ENCODE measurements at places on chromosomes 13 and 19.
A peak's percentile ranks its signal among the peaks of the same experiment; 100 is the strongest.

- peak; percentile 33 for DNase-seq
Observed at GRCh38 chr19:11699931-11700794, 38.6 kb downstream of the ZNF823 start.

DNA sequence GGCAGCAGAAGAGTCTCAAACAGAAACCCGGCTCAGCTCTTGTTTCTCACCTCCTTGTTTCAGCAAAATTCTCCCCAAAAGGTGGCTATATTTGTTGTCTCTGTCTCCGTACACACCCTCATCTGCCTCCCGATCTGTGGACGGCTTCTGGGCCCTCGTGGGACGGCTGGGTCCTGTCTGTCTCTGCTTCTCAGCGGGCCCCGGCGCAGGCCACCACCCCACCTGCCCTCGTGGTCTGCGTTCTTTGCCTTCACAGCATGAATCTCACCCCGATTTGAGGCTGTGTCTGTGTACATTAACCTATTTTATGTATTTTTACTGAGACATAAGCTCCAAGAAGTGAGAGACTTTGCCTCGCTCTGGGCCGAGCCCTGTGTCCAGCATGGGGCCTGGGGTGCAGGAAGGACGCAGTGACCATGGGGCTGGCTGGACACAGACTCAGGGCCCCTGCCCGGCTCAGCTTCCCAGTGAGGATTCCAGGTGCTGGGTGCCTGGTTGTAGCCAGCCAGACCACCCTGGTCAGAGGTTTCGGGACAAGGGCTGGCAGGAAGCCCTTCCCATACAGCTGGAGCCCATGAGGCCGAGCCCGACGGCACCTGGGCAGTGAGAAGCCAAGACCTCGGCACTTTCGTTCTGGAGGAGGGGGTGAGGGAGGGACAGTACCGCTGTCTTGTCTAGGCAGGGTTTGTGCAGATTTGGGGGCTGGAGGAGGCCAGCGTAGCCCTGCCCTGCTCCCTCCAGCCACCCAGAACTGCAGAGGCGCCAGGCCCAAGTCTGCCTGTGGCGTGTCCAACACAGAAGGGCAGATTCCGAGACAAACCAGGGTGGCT is 78.5 kb upstream of the MCF2L start:
- no peak for DNase-seq

GRCh38 chr19:3054972-3055740 is 7.1 kb downstream of the TLE5 start:
- DNase-seq = no peak

DNA sequence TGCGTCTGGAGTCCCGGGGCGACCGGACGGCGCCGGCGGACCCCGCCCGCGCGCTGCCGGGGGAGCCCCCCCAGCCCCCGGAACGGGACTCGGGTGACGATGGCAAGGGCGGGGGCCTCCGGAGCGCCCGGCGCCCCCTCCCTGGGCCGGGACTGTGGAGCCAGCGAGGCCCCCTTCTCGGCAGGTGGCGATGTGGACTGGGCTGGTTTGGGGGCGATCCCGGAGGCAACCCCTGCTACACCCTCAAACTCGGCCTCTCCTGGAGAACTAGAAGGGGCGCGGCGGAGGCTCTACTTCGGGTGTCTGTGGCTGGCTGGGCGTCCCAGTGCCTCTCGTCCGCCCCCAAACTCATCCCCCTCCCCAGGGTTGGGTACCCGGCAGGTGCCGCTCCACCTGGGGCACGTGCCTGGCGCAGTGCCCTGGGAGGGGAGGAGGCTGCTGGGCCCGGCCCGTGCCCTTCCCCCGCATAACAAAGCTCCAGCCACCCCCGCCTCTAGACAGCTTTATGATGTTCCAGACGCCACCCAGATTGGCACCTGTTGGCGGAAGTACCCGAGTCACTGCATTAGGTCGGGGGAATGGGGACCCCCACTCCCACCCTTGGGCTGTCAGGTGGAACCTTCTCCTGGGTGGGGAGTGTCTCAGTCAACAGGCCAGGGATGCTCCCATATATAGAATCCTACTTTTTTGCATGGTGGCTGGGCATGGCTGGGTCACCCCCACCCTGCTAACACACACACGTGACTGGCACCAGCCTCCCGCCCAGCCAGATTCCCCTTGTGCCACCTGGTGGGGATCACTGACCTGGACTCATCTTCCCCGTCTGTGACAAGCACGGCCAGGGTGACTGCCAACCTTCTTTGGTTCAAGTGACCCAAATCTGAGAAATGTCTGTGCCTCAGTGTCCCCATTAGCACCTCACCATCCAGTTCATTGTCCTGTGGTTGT is 722 bp downstream of the PKN1 start:
- peak; percentile 50 for DNase-seq

DNA sequence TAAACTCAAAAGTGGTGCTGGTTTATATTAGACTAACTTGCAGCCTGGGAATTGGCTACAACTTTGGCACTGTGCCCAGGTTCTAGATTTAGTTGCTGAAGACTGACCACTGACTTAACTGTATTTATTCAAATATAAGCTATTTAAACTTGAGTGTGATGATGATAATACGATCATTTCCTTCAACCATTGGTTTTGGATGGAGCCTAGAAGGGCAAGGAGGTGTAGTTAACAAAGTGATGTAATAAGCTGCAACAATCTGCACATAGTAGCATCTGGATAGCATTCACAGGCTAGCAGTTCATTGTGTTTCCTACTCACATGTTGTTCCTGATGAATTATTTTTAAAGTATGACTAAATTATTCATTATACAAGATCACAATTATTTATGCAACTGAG is 55.2 kb upstream of the DACH1 start:
- DNase-seq = no peak

- no peak for DNase-seq
Observed at GRCh38 chr13:64704121-64704649, 2526.0 kb downstream of the PCDH9 start.

- DNase-seq = no peak
Observed at GRCh38 chr13:113956571-113956970, 17.3 kb downstream of the C13orf46 start.

- no peak for DNase-seq
Observed at GRCh38 chr13:51440381-51440780, 12.5 kb downstream of the INTS6 start.

GRCh38 chr13:41007744-41008128 is 11.4 kb downstream of the ELF1 start:
- no peak for DNase-seq

DNA sequence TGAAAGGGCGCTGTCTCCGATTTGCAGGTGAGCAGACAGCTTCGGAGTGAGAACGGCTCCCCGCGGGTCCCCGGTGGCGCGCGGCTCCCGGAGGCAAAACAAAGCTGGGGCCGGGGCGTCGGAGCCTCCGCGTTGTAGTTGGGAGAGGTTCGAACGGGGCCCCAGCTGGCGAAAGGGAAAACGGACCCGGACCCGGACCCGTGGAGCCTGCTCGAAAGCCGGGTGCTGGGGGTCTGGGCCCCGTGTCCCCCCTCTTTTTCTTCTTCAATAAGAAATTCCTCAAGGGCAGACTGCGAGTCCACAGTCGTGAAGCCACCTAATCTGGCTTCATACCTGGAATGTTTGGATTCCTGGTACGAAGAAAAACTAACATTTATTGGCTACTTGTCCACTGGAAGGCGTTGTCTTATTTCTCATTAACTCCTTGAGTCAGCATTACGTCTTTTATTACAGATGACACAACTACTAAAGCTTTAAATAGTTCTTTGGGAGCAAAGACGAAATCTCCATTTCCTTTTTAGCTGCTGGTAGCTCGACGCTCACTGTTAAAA is 632 bp upstream of the MTIF3 start:
- peak; percentile 83 for DNase-seq

GRCh38 chr19:36139120-36139472 is 770 bp upstream of the CAPNS1 start:
- no peak for DNase-seq

DNA sequence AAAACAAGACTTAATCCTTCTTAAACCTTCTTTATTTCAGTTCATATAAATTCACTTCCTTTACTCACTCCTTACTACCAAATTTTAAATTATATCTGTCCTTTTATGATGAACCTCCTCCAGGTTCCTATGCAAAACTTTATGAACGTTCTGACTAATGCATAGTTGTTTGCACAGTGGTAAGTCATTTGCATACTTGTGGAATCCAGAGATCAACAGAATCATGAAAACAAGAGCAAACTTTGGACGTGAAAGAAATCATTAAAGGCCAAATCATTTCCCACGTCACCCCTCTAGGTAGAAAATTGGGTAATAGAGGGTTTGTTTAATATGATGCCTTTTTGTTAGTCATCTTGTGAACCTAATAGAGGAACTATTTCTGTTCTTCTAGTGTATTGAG is 32.3 kb upstream of the MYCBP2 start:
- DNase-seq = no peak

DNA sequence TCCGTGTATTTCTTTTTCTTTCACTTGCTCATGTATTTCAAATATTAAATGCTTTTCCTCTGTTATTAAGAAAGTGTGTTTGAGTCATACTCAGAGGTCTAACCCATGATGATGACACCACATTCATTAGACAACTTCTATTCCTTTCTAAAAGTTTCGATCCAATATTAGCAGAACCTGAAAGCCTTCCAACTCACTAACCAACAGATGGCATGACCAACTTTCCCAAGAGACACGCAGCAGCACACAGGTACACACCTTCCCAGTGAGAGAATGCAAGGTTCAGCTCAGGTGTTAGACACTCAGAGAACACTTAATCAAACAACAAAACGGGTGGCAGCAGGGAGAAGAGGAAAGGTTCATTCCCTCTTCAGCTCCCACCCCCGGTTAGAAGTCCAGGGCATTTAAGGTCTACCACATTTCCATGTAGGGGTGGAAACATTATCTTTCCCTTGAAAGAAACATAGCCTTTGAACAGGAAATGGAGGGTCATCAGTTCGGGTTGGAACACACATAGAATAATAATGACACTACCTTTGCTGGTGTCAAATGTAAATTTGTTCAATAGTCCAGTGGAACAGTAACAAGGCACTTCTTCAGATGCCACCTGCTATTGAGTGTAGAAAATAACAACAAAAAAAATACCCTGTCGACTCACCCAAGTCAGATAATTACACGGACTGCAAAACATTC is 404.2 kb downstream of the COG6 start:
- no peak for DNase-seq

DNA sequence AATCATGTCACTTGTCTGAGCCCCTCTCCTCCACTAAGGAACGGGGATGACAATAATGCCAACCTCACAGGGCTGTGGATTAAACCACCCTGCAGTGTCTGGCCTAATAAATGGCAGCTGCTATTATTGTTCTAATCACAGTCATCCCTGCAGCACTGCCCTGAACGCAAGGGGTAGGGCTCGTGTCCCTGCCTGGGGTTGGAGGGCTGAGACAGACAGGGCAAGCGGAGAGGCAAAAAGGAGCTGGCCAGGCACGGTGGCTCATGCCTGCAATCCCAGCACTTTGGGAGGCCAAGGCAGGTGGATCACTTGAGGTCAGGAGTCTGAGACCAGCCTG is 10.2 kb upstream of the KPTN start:
- DNase-seq = peak; percentile 28

GRCh38 chr19:1248139-1248785 is at the start of gene MIDN:
TSS of gene MIDN (plus strand) at chr19:1248583. CDS start at chr19:1250297, 1,714 bp downstream.
- DNase-seq = peak; percentile 90

GRCh38 chr13:28584873-28585381 is 74.0 kb upstream of the POMP start:
- DNase-seq = no peak

DNA sequence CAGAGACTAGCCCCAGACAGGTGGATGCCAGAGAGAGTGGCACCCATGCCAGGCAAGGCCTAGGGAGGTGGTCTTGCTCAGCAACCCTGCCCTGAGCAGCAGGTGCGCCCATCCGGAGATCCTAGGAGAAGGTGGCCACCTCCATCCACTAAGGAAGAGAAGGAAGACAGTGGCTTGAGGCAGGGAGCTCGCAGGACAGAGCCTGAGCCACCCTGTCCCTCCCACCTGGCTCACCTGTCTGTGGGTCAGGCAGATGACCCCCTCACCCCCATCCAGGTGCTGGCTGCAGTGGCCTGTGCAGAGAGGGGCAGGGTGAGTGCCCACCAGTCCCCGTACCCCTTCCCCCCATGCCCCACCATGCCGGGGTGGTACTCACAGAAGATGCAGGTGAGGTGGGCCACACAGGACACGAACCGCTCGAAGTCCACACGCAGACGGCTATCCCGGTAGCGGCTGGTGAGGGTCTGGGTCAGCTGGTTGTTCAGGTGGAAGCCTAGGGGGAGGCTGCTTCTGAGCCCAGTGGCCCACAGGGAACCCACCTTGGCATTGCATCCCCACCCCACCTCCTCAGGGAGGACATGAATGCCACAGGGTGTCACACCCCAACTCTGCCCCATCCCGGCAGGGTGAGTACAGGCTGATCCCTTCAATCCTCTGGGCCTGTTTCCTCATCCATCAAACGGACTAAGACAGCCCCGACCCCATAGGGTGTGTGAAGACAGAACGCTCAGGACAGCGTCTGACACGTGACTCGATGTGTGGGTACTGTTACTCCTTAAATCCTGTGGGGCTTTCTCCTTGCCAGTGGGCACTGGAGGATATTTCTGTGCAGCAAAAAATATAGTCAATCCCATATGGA is 13.3 kb downstream of the CAPN12 start:
- DNase-seq = no peak

DNA sequence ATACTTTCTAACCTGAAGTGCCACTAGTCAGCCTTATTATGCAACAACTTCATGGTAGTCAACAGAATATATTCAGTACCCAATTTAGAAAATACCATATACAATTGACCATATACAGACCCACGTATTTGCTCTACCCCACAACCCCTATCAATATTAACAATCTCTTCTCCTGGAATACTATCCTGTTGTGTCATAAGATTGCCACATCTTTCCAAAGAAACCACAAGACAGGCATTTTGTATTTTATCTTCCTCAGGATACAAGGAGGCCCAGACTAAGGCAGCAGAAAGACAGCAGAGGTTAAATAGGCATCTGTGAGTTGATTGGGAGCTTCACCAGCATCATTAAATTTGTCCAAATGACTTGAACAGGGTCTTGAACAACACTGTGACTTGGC is 4.5 kb downstream of the SPART start:
- DNase-seq = no peak

DNA sequence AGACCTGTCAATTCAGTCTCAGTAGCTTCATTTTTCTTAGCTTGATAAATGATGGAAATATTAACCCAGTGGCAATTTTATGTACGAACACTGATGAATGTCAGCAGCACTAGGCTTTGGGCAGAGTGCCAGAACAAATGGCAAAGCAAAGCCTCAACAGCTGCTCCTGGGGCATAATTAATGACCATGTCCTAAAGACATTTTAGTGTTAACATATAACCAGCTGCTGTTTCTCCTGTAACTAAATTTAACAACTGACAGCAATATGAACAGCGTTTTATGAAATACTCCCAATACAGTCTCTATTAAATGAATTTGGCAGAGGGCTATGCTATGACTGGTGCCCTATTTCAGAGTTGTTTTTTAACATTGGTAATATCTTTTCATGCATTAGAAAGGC is 47.1 kb downstream of the ZNF568 start:
- no peak for DNase-seq

GRCh38 chr19:55676383-55676782 is 1.4 kb downstream of the EPN1 start:
- no peak for DNase-seq

DNA sequence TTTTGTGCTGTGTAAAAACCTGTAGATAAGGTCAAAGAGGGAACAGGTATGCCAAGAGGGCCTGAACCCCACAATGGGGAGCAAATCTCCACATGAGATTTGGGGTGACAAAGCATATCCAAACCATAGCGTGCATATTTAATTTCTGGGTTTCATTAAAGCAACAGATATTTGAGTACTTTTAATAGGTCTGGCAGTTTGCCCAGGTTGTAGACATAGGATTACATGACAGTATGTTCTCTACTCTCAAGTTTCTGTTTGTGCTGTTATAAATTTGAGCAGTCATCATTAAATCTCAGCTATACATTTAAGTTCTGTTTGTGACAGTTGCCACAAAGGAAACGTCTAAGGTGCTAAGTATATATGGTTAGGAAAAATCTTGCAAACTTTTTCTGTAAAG is 236.4 kb downstream of the ATP8A2 start:
- DNase-seq = no peak

All from retina (tissue), 1 donor.